ENCODE measurements at places on chromosomes 13 and 19.

- no peak for DNase-seq
Observed at GRCh38 chr13:39676315-39676876, 20.9 kb downstream of the COG6 start.

- peak; percentile 19 for DNase-seq
Observed at GRCh38 chr19:1941146-1942077, at the start of gene CSNK1G2. Gene CSNK1G2, plus strand, starts transcription at chr19:1941172. Its CDS starts 28,601 bp downstream, at chr19:1969773.

DNA sequence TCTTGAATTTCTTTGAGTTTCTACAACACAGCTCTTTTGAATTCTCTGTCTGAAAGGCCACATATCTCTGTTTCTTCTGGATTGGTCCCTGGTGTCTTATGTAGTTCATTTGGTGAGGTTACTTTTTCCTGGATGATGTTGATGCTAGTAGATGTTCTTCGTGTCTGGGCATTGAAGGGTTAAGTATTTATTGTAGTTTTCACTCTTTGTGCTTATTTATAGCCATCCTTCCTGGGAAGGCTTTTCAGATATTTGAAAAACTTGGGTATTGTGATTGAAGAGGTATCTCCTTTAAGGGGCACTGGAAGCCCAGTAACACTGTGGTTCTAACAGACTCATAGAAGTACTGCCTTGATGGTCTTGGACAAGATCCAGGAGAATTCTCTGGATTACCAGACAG, 338.5 kb upstream of the SPRY2 start:
- no peak for DNase-seq

GRCh38 chr13:71780546-71780945, 86.5 kb downstream of the DACH1 start:
- DNase-seq = no peak

GRCh38 chr13:46235286-46235685, 23.6 kb downstream of the LRRC63 start:
- no peak for DNase-seq

- DNase-seq = no peak
Observed at GRCh38 chr19:3367628-3368440, 1.5 kb downstream of the NFIC start.

- DNase-seq = no peak
Observed at GRCh38 chr13:41851351-41851750, 109.6 kb downstream of the VWA8 start.

DNA sequence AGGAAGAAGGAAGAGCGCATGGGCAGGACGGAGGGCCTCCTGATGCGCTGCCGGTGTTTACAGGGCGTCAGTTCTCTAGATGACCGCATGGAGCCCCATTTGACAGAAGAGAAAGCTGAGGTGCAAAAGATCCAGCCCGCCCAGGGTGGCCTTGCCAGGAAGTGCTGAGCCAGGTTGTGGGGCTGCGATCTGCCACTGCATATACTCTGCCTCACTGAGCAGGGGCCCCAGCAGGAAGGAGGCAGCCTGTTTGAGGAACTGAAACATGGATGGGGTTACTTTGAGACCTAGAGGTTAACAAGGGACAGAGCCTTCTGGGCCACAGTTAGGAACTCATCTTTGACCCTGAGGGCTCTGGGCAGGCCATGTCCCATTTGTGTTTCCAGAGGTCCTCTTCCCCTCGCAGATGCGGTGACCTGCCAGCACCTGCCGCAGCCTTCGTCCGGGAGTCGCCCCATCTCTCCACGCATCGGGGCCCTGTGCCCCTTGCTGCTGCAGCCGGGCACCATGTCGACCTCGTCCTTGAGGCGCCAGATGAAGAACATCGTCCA, 3.2 kb downstream of the EPN1 start:
- DNase-seq = no peak

GRCh38 chr19:35755550-35756376, 1.1 kb downstream of the HSPB6 start:
- DNase-seq = peak; percentile 40

- DNase-seq = no peak
Observed at GRCh38 chr19:39111593-39112199, 13.9 kb upstream of the PAK4 start.

DNA sequence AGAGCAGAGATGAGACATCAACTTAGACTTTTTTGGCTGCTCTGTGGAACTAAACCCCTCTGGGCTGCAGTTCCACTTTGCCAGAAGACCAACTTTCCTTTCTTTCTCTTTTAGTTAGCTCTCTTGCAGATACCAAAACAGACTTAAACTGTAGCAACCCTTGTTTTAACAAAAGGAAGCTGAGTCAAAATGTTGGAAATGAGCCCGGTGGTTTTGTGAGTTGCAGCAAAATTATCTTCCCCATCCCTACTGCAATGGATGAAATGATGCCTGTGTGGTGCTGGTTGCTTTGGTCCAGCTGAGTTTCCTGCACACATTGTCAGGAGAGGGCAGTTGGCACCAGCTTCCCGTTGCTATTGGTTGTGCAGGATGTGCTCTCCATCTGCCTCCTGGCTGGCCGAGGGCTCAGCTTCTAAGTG, 115.3 kb downstream of the LRCH1 start:
- DNase-seq = no peak

DNA sequence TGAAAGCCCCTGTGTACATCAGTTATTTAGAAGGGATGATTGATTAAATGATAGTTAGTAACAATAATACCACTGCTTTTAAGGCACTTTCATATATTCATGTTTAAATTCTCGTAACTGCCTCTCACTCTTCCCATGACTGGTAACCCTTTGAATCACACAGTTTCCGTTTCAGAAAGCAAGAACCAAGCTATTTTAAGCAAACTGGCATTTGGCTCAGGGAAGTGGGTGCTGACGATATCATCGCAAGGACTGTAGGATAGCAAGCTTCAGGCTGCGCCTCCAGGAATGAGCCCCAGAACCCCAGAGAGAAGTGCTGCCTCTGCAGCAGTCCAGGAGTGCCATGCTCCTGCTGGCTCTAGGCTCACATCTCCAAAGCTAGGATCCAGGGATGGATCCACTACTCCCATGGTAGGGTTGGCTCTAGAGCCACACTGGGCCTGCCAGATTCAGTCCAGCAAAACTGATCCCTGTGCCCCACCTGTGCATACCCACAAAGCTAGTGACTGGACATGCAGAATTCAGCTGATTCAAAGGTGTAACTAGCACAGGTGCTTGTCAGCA, 313.5 kb downstream of the SLC7A1 start:
- DNase-seq = no peak

- no peak for DNase-seq
Observed at GRCh38 chr13:111950697-111951096, 116.3 kb upstream of the SOX1 start.

GRCh38 chr19:12665281-12665573, 1.3 kb downstream of the MAN2B1 start:
- DNase-seq = peak; percentile 26

- no peak for DNase-seq
Observed at GRCh38 chr13:62250501-62251201, 835.0 kb upstream of the PCDH20 start.

GRCh38 chr13:29819143-29819542, 31.3 kb downstream of the UBL3 start:
- no peak for DNase-seq

DNA sequence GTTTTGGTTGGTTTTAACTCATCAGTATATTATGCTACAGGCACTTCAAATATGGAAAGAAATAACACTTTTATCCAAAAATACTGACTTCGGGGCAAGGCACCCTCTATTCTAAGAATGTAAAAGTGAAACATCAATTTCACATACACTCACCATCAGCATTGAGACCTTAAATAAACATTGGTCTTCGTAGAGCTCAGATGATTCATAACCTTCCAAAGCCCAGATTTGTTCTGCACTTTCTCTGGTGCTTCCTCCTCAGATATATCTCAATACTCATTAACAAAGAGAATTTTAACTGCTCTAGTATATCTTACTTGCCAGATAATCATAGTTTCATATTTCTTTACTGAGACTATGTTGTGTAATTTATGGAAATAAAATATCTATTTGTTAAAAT, 794.3 kb downstream of the LIG4 start:
- no peak for DNase-seq

DNA sequence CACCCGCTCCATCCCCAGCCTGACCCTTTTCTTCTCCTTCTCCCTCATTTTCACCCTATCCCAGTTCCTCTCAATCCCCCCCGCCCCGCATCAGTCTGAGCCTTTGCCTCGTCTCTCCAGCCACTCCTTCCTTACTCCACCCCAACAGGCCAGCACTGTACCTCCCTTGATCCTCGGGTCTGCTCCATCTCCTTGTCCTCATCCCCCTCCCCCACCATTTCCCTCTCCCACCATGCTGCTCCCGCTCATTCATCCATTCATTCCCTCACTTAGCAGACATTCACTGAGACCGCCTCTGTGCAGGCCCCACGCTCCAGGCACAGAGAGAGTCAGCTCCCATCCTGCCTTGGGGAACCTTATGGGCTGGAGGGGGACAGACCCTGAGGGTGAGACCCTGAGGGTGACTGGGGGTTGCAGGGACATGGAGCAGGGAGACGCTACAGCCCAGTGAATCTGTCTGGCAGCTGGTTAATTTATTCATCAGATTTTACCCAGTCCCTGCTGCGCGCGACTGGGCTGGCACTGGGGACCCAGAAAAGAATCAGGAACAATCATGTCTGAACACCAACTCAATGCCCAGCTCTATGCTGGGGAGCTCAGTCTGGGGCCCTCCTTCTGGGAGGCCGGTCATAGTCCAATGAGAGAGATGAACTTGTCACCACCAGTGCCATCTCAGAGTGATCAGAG, 881 bp downstream of the ARHGAP33 start:
- DNase-seq = no peak

DNA sequence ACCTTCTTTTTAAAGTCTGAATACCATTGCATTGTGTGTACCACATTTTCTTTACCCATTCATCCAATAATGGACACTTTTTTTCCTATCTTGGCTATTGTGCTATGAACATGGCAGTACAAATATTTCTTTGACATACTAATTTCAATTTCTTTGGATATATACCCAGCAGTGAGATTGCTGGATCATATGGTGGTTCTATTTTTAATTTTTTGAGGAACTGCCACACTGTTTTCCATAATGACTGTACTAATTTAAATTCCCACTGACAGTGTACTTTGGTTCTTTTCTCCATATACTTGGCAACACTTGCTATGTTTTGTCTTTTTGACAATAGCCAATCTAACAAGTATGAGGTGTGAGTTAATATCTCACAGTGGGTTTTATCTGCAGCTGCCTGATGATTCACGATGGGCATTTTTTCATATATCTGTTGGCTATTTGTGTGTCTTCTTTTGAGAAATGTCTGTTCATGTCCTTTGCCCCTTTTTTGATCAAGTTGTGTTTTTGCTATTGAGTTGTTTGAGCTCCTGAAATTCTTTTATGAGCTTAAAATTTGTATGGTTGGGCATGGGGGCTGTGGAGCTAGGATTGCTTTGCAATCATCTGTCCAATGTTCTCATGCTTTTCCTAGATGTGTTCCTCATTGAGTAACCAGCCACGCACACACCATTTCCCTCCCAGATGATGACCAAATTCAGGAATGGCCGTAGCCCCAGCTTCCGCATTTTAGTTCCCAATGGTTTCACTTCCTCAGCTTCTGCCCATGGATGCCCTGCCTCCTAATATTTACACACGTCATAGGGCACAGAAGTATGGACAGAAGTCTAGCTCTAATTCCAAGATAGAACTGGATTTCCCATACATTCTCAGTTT, 380.0 kb upstream of the SGCG start:
- no peak for DNase-seq

GRCh38 chr13:44969551-44970484, 19.5 kb downstream of the NUFIP1 start:
- no peak for DNase-seq

GRCh38 chr19:18478545-18479311, 40.8 kb upstream of the ISYNA1 start:
- DNase-seq = no peak

DNA sequence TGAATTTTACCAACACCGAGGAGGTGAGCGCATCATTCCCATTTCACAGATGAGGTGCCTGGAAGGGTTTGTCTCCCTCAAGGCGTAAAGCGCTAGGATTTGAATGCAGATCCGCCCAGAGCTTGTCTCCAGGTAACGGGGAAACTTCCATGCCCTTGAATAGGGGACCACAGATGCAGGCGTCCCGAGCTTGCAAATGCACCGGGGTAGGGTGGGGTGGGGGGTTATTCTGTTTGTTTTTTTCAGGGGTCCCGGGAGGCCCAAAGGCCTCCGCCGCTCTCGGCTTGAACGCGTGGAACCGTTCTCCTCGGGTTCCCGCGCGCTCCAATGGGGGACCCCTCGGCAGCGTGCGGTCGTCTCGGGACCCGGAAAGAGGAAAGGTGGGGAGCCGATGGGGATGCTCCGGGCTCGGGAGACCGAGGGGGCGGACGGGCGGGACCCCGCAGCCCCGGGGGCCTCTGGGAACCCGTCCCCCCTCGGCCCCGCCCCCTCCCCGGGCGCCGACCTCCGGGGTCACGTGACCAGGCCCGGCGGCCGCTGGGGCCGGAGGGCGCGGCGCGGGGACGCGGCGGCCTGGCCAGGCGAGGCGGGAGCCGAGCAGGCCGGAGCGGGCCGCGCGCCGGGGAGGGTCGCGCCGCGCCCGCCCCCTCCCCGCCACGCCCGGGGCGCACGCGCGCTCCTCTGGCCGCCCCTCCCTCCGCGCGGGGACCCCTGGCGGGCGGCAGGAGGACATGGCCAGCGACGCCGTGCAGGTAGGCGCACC, at the start of gene PKN1:
TSS of gene PKN1 (plus strand) at position 516 of the 763 bp plus-strand sequence. CDS start at position 732, 216 bp downstream.
- no peak for DNase-seq

GRCh38 chr13:28268800-28269223, 130.5 kb downstream of the PAN3 start:
- no peak for DNase-seq

DNA sequence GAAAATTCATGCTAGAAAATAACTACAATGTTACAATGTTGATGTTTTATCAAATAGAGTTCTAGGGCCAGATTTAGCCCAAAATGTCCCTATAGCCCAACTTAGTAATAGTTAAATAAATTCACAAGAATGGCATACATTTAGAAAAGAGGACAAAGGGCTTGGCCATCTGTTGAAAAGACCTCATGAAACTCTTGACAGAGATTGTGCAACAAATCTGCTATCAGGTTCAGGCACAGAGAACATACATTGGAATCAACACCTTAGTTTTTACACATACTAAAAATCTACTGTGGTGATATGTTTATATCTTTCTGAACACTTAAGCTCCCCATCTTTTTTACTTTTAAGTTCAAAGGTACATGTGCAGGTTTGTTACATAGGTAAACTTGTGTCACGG, 298.3 kb upstream of the DACH1 start:
- DNase-seq = no peak

GRCh38 chr13:71089056-71089455, 777.9 kb downstream of the DACH1 start:
- DNase-seq = no peak

- DNase-seq = no peak
Observed at GRCh38 chr13:23688336-23688735, 118.1 kb downstream of the TNFRSF19 start.

All from T follicular helper cell (primary cell).